ENCODE measurements at places on chromosomes 2 and 18.

DNA sequence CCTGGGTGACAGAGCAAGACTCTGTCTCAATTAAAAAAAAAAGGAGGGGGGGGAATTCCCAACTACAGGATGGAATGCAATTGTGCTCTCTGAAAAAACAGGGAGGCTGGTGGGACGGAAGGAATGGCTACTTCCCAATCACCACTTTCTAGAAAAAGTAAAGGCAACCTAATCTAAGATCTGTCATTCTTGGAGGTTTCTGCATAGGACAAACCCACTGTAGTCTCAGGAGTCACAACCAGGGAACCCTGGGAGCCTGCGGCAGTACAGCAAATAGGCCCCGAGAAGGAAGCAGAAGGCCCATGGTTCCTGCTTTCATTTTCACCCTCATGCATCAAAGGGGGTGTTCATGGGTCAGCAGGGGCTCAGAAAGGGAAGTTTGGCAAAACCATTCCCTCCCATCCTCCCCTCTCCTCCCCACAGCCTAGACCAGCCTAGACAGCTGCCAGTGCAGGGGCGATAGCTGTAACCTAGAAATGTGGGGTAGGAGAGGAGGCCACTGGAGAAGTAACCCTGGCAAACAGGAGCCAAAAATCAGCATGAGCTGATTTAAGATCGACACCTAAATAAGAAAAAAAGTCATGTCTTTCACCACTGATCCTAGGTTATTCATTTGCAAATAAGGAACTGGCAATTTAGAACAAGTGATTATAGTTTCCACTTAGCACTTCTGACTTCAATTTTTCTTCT, 48.0 kb downstream of the TRABD2A start:
- DNase-seq, result no peak

DNA sequence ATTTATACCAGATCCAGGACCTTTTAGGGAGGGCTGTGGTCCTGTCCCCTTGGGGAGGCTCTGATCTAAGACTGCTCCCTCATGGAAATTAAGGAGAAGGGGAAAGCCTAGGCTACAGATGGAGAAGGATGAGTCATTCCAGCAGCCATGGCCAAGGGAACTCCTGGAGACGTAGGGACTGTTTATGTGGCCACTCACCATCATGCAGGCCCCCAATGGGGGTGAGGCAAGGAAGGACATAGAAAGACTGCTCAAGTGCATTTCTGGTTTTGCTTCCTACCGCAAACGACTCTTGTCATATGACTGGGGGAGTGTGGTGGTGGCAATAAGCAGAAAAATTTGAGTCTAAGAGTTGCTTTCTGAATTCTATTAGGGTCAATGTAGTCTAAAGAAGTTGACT, 54.0 kb upstream of the CYP1B1 start:
- no peak for DNase-seq

DNA sequence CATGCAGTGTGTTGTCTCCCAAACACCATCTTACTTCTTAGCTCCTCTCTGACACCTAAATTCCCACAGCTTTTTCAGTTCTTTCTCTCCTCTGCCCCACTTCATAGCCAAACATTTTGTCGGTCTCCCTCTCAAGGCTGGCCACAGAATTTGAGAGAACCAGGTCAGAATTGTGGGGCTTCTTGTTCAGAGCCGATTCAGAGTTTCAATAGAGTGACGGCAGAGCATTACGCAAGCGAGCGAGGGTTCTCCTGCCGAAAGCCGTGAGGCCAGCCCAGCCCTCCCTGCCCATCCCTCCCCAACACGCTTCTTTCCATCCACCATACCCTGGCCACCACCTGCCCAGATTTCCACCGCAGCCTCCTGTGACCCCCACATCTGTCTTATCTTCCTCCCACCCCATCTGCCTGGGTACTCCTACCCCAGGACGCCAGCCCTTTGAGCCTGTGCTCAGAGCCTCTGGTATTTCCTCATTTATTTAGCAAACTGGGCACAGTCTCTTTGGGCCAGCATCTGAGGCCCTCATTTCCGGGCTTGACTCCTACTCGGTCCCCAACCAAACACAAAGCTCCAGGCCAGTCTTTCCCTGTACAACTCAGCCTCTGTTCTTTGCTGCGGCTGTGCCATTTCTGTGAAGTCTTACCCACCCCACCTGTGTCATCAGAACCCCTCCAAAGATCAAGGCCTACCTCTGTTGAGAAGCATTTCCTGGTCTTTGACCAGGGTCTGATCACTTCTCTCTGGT, 70.0 kb upstream of the MAP4K4 start:
- no peak for DNase-seq

- DNase-seq, result no peak
Measured at GRCh38 chr2:23361152-23361551, 23.8 kb upstream of the KLHL29 start.

GRCh38 chr2:136065907-136066306, 52.0 kb downstream of the CXCR4 start:
- DNase-seq, result no peak

DNA sequence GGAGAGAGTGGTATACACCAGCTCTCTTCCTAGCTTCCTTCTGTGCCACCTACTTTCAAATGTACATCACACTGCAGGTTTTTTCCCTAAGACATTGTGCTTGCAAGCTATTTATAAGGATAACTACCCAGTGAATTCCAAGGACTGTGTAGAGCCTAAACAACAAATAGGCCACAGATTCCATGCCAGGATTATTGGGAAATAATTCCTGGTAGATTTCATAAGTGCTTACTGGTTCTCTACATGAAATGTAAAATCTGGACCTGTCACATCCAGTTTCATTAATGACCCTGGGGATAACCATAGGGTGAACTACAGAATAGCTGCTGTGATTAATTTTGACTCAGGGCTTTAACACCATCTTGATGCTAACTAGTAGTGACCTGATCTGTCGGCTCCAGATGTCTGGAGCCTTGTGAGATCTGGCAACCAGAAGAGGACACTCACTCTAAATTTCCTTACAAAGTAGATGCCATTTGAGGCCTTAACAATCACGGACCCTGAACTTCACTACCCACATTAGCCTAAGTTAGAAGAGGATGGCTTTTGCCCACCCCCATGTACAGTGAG, 34.3 kb upstream of the LGALSL start:
- no peak for DNase-seq

GRCh38 chr2:238313289-238313990, 6.9 kb upstream of the TRAF3IP1 start:
- no peak for DNase-seq

DNA sequence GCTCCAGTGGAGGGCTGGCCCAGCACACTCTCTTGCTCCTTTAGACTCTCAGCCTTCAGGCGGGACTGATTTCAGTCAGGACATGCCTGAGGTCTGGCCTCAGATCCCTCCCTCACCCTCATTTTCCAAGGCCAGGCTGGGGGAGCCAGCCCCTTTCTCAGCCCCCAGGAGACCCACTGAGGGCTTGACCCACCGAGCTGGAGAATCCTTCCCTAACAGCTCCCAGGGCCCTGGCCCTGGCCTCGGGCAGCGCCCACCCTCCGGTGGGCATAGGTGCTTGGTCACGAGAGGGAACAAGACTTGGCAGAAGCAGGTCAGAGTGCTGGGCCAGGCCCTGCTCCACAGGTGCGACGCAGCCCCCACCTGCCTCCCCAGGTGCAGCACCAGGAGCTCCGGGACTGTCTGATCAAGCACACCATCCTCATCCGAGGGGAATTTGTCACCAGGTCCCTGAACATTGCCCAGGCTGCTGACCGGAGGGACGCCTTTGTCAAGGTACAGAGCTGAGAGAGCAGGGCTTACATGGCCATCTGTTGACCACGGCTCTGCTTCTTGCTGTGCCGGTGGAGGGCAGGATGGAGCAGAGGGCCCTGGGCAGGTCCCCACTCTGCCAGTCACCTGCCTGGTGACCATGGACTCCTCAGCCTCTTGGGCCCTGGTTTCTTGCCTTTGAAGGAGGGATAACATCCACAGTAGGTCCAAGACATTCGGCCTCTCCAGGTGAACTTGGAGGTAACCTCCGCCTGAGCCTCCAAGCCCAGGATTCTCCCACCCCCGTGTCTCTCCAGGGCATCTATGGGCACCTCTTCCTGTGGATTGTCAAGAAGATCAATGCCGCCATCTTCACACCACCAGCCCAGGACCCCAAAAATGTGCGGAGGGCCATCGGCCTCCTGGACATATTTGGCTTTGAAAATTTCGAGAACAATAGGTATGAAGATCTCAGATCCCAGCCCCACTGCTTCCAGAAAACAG, 46.3 kb downstream of the MYO7B start:
- DNase-seq, result no peak

DNA sequence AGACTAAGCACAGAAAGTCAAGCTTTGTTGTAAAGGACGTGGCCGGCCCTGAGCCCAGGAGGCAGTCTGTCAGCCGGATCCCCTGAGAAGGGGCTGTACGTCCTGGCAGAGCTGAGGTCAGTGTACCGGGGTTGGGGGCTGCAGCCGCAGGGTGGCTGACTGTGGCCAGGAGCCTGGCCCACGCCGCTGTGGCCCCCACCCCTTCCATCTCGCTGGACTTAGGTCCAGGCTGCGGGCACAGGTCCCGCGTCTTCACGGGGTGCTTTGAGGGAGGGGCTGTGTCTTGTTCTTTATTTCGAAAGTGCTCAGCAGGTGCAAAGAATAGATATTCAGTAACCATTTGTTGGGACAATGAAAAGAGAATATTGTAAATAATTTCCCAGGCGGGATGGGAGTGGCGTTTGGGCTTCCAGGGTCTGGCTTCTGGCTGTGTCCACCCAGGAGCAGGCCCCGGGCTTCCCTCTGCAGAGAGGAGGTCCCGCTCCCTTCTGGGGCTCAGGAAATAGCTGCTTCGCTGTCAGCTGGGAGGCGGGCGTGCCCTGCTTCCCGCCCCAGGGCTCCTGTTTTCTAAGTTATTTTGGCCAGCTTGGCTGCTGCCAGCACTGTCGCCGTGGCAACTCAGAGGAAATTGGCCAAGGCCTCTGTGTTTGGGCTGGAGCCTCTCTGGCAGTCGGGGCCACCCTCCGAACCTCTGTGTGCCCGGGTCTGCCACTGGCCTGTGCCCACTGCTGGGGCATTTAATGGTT, 7.4 kb downstream of the NFATC1 start:
- DNase-seq, result no peak

- DNase-seq, result no peak
Measured at GRCh38 chr18:36636237-36636817, 192.5 kb downstream of the TPGS2 start.

DNA sequence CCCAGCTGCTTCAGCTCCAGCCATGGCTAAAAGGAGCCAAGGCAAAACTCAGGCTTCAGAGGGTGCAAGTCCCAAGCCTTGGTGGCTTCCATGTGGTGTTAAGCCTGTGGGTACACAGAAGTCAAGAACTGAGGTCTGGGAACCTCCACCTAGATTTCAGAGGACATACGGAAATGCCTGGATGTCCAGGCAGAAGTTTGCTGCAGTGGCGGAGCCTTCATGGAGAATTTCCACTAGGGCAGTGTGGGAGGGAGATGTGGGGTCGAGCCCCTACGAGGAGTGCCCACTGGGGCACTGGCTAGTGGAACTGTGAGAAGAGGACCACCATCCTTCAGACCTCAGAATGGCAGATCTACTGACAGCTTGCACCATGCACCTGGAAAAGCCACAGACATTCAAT, 76.1 kb upstream of the KCTD1 start:
- no peak for DNase-seq

DNA sequence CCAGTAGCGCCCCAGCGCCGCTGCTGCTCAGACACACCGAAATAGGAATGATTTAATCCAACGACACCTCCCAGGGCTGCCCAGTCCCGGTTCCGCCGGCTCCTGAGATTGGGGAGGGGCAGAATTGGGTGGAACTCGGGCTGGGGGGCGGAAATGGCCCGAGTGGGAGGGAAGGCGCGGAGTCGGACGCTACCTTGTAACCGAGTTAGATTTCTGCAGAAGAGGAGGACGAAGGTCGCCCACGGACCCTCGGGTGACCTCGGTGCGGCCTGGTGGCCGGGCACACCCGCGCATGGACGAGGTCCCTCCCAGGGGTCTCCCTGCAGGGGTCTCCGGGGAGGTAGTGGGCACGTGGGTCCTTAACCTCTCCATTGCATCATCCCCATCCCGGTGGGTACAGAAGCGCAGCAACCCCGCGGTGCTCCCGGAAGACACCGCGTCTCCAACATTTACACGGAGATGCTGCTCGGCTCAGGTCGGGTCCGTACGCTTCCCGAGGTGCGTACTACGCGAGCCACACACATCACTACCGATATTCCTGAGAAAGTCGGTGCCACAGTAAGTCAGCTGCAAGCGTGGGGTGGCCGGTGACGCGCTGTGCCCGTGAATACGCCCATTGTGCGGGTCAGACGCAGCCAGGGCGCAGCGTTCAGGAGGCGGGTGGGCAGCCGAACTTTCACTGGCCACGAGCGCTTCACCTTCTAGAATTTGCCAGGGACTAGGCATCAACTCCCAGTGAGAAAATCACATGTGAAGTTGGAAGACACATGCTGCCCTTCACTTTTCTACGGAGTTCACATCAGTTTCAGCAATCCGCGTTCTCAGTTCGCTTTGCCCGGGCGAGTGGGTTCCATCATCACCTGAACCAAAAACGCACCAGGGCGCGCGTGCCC, 3.0 kb downstream of the ZNF516 start:
- no peak for DNase-seq

GRCh38 chr2:28516950-28517349, 21.1 kb downstream of the PLB1 start:
- DNase-seq, result no peak

GRCh38 chr2:38010995-38011394, 65.0 kb downstream of the CYP1B1 start:
- no peak for DNase-seq

DNA sequence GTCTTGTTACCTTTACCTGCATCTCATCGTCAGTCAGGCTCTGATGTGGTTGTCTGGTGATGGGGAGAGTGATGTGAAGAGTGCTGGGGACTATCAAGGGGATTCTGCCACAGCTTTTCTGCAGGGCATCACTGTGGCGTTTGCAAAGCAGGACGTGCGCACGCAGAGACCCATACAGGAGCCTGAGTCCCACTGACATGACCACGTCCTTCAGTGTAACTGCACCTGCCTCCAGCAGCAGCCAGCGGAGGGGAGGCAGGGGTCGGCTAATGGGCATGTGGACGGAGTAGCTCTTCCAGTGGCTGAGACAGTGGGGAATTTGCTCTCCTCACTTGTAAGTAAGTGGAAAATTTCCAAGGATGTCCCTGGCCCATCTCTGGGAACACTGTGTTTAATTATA, 6.5 kb downstream of the ALKAL2 start:
- no peak for DNase-seq

DNA sequence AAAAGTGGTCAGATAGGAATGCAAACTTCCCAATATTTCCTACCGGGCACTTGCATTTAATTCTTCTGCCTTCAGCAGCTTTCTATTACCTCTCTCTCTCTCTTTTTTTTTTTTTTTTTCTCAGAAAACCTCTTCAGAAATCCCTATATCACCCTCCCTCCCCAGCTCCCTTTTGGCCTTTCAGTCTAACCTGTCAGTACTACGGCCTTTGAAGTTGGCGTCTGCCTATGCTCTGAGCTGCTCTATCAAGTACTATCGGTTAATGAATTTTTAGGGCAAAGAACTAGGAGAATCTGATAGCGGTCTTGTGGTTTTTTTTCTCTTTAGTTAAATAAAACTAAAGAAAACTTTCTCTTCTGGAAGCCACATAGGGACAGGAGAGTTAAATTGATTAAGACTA, 122.4 kb upstream of the MAPRE2 start:
- no peak for DNase-seq

DNA sequence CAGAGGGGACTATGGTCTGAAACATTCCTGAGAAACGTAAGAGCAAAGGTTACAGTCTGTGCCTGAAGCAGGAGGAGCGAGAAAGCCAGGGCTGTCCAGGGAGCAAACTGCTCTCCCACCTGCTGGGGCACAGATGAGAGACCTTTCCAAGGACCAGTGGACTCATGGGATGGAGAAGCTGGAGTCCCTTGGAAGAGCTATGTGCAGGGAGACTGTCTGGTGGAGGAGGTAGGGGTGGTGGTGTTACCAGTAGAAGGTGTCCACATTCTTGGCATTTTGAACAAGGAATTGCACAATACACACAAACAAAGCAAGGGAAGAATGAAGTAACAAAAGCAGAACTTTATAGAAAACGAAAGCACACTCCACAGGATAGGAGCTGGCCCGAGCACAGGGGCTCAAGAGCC, 97.9 kb upstream of the CYRIA start:
- DNase-seq, result no peak

Measured in T-helper 22 cell (primary cell).